ENCODE measurements at places on chromosomes 7 and 10.

DNA sequence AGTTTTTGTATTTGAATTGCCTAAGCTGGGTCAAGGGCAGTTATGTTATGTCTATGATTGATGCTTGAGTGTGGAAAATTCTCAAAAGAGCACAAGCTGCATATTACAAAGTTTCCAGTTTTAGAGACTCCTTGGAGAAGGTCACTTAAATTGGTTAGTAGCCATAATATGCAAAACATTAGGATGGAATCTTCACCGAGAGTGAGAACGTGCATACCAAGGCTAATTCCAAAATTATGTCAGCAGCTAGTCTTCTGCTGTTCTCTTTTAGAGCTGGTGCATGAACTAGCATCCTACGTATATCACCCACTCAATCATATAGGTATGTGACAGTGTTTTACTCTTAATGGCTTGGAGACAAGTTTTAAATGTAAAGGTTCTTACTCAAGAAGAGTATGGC is 49.2 kb downstream of the MKX start:
- no peaks in the 10 kb centered on the region for H3K27me3 ChIP-seq
- H3K4me1 ChIP-seq = peaks cover 3% of the 10 kb centered on the region
- no peaks in the 10 kb centered on the region for H3K36me3 ChIP-seq

GRCh38 chr10:115558252-115558651 is 465.1 kb downstream of the ATRNL1 start:
- no peaks in the 10 kb centered on the region for H3K4me1 ChIP-seq
- no peak overlapping the region for H3K27ac ChIP-seq
- no peaks in the 10 kb centered on the region for H3K36me3 ChIP-seq
- no peak for DNase-seq

- no peak for DNase-seq
- no peak overlapping the region for H3K27ac ChIP-seq
- no peaks in the 10 kb centered on the region for H3K36me3 ChIP-seq
- H3K4me3 ChIP-seq = no peak overlapping the region
- H3K27me3 ChIP-seq = no peaks in the 10 kb centered on the region
These were observed 341.9 kb upstream of the CHRM2 start for GRCh38 chr7:136526408-136527105.

GRCh38 chr7:133203490-133203889 is 49.4 kb upstream of the EXOC4 start:
- no peak overlapping the region for H3K27ac ChIP-seq
- H3K4me3 ChIP-seq = no peak overlapping the region
- H3K36me3 ChIP-seq = no peaks in the 10 kb centered on the region
- no peak for DNase-seq

DNA sequence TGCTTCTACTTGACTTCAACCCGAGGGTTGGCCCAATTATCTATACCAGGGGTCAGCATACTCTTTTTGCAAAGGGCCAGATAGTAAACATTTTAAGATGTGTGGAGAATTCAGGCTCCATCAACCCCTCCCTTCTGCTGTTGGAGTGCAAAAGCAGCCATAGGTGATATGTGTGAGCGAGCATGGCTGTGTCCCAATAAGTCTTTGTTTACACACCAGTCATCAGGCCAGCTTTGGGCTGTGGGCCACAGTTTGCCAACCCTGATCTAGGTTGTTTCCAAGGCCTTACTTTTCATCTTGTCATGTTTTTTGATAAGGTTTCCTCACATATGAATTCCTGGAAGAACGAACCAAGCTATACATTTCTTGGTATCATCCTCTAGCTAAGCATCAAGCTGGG is 136.9 kb upstream of the VIPR2 start:
- no peak overlapping the region for H3K27ac ChIP-seq
- no peaks in the 10 kb centered on the region for H3K4me1 ChIP-seq
- DNase-seq = no peak
- no peak overlapping the region for H3K4me3 ChIP-seq

- no peak overlapping the region for H3K4me3 ChIP-seq
- H3K27me3 ChIP-seq = peaks cover 6% of the 10 kb centered on the region
- no peaks in the 10 kb centered on the region for H3K4me1 ChIP-seq
- H3K36me3 ChIP-seq = no peaks in the 10 kb centered on the region
These were observed 60.8 kb upstream of the CFAP46 start for GRCh38 chr10:133003188-133003587.

DNA sequence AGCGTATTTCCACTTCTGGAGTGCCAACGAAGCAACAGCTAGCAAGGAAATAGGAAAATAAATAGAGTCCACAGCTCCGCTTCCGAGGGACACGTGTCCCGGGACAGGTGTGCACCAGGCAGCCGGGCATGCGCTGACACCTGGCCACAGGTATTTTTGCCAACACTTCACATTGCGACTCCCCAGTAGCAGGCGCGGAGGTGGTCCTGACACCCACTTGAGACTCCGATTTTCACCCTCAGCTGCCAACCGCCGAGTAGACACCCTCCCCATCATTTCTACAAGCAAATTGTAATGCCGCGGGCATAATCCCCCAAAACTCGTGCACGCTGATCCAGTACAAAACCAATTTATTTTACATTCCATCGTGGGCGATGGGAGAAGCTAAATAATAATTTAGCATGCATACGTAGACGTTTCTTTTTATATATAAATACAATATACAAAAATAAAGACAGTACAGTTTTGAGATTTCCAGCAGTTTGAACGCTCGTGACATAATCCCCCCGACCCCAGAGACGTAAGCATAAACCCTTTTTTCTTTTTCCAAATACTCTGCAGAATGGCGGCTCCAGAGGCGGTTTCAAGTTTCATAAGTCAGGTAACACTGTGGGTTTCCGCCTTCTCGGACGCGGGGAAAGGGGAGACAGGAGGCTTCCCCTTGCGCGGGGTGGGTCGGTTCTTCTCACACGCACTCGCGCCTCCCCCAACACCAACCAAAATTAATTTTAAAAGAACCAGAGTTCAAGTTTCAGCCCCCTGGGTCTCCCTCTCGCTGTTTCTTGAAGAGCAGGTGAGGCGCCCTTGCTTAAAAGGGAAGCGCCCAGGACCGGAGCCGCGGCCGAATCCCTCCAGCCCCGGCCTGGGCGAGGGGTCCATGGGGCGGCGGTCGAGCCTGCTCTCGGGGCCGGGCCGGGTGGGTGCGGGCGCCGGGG is 5.7 kb downstream of the MNX1 start:
- H3K4me1 ChIP-seq = no peaks in the 10 kb centered on the region
- no peak overlapping the region for H3K27ac ChIP-seq
- no peaks in the 10 kb centered on the region for H3K36me3 ChIP-seq
- no peak for DNase-seq
- H3K4me3 ChIP-seq = no peak overlapping the region
- H3K27me3 ChIP-seq = peaks cover 97% of the 10 kb centered on the region

GRCh38 chr10:112374724-112375541 is 1.0 kb downstream of the ACSL5 start:
- H3K27ac ChIP-seq = no peak overlapping the region
- no peak overlapping the region for H3K4me3 ChIP-seq
- H3K4me1 ChIP-seq = peaks cover 16% of the 10 kb centered on the region
- H3K36me3 ChIP-seq = no peaks in the 10 kb centered on the region
- DNase-seq = no peak
- no peaks in the 10 kb centered on the region for H3K27me3 ChIP-seq
